A549 treated with CORT108297 at 1 μM for 4 hours (cell line): ENCODE measurements at places on chromosomes 1 and 21. TPM values are rescaled to one million over a fixed set of nuclear protein-coding genes. Genes with fewer than 3 reads are reported as not detected.

TMEM200B gene
- 0.05 to 0.16 TPM (median 0.12 TPM) in 5 replicates for total RNA-seq

FAM163A gene
- total RNA-seq: 0.02 to 0.04 TPM (median 0.02 TPM) in 3 of 5 replicates, not detected in the others

DISP3 gene
- 0.18 to 0.41 TPM (median 0.29 TPM) in 5 replicates for total RNA-seq

PROK1 gene
- total RNA-seq: not detected in 5 replicates

ICOSLG gene
- 2.1 to 3.3 TPM (median 3.1 TPM) in 5 replicates for total RNA-seq

TCP10L gene
- total RNA-seq: 0.23 to 0.96 TPM (median 0.65 TPM) in 5 replicates

TNFSF4 gene
- 0.03 to 0.04 TPM (median 0.03 TPM) in 3 of 5 replicates, not detected in the others for total RNA-seq

TPR gene
- total RNA-seq: 40.9 to 46.7 TPM (median 43.9 TPM) in 5 replicates

RGS18 gene
- total RNA-seq: not detected in 5 replicates

RAVER2 gene
- 4.3 to 5.2 TPM (median 4.8 TPM) in 5 replicates for total RNA-seq

PGLYRP3 gene
- not detected in 5 replicates for total RNA-seq

GLRX2 gene
- total RNA-seq: 46.9 to 54.3 TPM (median 48.0 TPM) in 5 replicates

RIMKLA gene
- 0.69 to 1.2 TPM (median 0.84 TPM) in 5 replicates for total RNA-seq

LENEP gene
- total RNA-seq: not detected in 5 replicates

P3H1 gene
- total RNA-seq: 28.8 to 34.7 TPM (median 32.9 TPM) in 5 replicates

CYP4B1 gene
- total RNA-seq: not detected in 5 replicates
